ENCODE measurements at places on chromosomes 11 and 22. TPM values are rescaled to one million over a fixed set of nuclear protein-coding genes. Genes with fewer than 3 reads are reported as not detected.
A peak's percentile ranks its signal among the peaks of the same experiment; 100 is the strongest.

The CARD16 gene
- 3.9 TPM for total RNA-seq

- peaks cover 12% of the 10 kb centered on the region for H3K4me1 ChIP-seq
- H3K4me3 ChIP-seq, result no peak overlapping the region
- no peaks in the 10 kb centered on the region for H3K36me3 ChIP-seq
- DNase-seq, result no peak
These were observed 89.0 kb downstream of the RELT start for GRCh38 chr11:73465023-73465675.

DNA sequence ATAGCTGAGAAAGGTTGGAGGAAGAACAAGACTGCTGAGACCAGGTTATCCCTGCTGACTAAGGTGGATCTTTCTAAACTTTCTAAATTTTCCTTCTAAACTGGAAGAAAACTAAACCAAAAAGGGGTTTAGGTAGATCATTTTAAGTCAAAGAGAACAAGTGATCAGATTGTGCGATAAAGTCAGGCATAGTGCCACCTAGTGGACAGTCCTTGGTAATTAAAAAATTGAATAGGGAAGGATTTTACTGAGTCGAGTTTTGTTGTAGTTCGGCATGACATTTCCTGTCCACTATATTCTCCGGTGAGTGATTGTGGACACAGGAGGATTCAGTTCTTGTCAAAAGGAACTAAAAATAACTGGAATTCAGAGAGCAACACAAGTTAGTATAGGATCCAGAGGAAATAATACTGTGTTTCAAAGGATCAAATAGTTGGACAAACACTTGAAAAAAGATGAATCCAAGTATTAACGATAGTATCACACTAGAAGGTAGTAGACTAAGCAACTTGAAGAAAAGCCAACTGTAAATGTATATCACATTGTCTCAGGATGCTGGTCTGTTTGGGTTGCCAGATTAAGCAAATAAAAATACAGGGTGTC is 1236.4 kb downstream of the FAM181B start:
- no peak overlapping the region for H3K4me3 ChIP-seq
- no peaks in the 10 kb centered on the region for H3K36me3 ChIP-seq
- no peak for DNase-seq
- no peaks in the 10 kb centered on the region for H3K27me3 ChIP-seq

DNA sequence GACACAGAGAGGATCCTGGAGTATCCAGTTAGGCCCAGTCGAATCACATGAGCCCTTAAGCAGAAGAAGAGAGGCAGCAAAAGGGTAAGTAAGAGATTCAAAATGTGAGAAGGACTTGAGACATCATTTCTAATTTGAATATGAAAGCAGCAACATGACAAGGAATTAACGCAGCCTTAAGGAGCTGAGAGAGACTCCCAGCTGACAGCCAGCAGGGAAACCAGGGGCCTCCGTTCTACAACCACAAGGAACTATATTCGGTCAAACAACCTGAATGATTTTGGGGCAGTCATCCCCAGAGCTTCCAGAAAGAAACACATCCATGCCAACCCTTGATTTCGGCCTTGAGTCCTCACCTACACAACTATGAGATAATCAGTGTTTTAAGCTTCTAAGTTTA is 189.7 kb upstream of the MTNR1B start:
- H3K36me3 ChIP-seq, result no peaks in the 10 kb centered on the region
- H3K27ac ChIP-seq, result no peak overlapping the region
- H3K4me3 ChIP-seq, result no peak overlapping the region
- no peaks in the 10 kb centered on the region for H3K4me1 ChIP-seq
- no peaks in the 10 kb centered on the region for H3K27me3 ChIP-seq
- DNase-seq, result no peak

DNA sequence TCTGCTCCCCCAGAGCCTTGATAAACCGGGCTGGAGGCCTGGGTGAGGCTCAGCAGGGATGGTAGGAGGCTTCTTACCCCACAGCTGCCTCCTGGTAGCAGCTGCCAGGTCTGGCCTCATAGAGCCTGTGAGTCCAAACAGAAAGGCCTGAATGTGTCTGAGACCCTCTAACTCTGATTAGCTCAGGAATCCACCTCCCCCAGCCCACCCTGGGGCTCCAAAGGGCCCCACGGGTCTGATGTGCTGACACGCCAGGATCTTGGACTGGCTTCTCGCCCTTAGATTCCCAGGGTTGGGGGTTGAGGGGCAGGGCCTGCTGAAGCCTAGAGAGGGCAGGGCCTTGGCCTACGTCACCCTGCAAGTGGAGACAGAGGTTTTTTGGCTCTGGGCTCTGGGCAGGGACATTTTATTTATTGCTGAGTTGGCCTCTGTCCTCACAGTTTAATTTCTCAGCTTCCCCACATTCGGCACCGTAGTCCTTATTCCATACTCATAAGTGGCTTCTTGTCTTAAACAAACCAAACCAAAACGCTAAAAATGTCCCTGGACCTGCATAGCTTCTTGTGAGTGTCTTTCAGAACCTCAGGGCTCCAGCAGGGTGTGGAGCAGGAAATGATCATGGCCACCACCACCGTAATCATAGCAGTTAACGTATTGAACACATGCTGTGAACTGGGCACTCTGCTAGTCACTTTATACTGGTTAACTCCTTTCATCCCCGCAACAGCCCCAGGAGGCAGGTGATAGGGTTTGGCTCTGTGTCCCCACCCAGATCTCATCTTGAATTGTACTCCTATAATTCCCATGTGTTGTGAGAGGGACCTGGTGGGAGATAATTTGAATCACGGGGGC is 25.1 kb downstream of the KIAA1671 start:
- H3K36me3 ChIP-seq, result no peaks in the 10 kb centered on the region
- peak; percentile 82 for DNase-seq
- H3K4me3 ChIP-seq, result no peak overlapping the region
- peaks cover 32% of the 10 kb centered on the region for H3K4me1 ChIP-seq

DNA sequence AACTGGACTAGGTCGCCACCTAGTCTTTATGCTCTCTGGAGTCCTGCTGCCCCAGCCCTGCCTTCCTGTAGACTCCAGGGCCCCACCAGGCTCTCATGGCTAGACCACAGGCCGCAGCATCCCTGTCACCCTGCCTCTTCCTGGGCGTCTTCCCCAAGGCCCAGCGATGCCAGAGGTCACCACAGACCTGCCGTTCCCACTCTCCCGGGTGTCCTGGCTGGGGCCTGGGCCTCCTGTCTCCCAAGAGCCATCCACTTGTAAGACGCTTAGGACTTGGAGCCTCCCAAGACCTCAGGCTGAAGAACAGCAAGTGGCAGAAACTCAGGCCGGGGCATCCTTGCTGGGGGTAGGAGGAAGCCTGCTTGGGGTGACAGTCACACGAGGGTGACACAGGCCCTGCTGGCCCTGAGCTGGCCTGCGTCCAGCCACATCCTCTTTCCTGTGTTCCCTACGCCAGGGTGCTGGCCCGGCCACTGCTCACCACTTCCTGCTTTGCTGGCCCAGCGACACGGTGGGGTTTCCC is 2.0 kb upstream of the TCIRG1 start:
- H3K27ac ChIP-seq, result peak overlapping the region; percentile 93
- peaks cover 63% of the 10 kb centered on the region for H3K4me1 ChIP-seq
- H3K27me3 ChIP-seq, result no peaks in the 10 kb centered on the region
- H3K36me3 ChIP-seq, result peaks cover 16% of the 10 kb centered on the region
- DNase-seq, result peak; percentile 68
